Fibroblast of lung (primary cell): ENCODE measurements at places on chromosomes 11 and 22.
A peak's percentile ranks its signal among the peaks of the same experiment; 100 is the strongest.

DNA sequence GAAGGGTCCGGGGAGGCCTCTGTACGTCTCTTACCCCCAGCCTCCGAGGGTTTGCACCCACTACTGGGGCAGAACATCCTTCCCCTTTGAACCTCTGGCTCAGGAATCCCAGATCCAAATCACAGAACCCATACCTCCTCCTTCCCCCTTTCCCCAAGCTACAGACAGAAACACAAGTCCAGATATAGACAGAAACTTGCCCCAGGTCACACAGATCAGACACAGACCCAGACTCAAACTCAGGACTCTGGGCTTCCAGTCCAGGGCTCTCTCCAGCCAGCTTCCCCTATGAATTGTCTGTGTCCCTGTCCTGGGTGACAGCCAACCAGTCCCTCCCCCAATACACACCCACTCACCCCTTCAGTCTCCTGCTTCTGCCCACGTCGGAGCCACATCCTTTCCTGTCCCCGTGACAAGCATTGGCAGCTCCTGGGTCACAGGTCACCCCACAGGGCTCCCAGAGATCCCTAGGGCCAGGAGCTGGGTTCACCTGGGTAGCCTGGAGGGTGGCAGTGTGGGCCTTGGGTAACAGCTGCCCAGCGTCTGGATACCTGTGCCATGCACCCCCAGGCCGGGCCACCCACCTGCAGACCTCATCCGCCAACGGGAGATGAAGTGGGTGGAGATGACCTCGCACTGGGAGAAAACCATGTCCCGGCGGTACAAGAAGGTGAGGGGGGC lies 772 bp downstream of the TBC1D10C start:
- no peak for DNase-seq

- DNase-seq = peak; percentile 3
Measured at GRCh38 chr11:109405671-109406070, 16.3 kb upstream of the C11orf87 start.

DNA sequence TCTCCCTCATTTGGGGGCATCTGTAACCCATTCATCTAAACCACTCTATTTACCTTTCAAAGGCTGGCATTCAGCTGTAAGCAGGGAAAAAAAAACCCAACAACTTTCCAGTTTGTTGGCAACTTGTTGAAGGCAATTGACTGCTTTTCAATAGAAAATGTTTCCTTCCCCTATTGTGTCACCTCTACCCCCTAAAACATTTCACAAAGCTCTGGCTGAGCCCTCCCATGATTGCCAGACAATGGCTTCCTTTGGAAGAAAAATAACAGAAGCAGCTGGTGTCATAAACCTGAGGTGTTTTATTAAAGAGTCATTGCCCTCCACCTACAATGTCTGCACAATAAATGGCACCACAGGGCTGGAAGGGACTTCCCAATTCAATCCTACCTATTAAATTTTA lies 22.1 kb upstream of the PSMA1 start:
- DNase-seq = no peak

GRCh38 chr11:74025467-74026166 lies 16.7 kb upstream of the UCP3 start:
- DNase-seq = peak; percentile 70

- DNase-seq = peak; percentile 60
Measured at GRCh38 chr11:1437500-1437899, 47.8 kb downstream of the BRSK2 start.

GRCh38 chr11:129278586-129279319 lies 86.6 kb upstream of the ARHGAP32 start:
- DNase-seq = no peak

- peak; percentile 36 for DNase-seq
Measured at GRCh38 chr11:35688023-35688422, 25.4 kb downstream of the TRIM44 start.

DNA sequence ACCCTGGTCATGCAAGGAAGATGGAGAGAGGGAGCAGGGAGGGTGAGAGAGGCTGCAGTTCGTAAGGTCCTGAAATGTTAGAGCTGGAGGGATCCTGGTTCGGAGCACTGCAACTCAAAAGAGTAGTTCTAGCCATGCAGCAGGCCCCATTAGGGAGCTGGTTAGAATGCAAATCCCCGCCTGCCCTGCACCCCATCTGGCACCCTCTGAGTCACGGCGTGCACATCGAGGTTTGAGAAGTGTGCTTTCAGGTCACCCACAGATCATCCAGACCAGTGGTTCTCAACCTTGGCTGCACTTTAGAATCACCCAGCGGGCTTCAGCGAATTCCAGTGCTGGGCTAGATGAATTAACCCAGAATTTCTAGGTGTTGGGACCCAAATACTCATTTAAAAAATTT lies 48.2 kb downstream of the ST3GAL4 start:
- DNase-seq = no peak

DNA sequence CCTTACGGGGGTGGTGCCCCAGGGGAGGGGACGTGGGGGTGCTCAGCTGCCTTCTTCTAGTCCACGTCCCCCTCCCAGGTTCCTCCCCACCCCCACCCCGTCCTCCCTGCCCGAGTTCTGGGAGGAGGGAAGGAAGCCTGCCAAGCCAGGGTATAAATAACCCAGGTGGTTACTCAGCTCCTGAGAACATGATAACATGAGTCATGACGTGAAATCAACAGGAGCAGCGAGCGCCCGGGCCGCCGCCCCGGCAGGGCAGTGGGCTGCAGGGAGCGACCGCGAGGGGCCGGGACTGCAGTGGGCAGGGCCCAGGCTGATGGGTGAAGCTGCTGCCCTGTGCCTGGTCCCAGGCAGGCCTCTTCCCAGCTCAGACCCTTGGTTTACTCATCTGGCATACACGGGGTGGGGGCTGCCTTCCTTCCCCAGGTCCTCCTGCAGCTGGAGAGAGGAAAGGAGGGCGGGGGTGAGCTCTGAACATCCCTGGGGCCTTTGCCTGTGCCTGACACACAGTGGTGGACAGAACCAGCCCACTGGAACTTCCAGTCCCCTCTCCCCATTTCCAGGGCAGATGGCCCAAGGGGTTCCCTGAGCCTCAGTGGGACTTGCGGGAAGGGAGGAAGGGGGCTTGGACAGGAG lies 8.8 kb upstream of the PDGFB start:
- DNase-seq = peak; percentile 88

GRCh38 chr11:125457814-125458343 lies 38.2 kb downstream of the FEZ1 start:
- peak; percentile 76 for DNase-seq

- no peak for DNase-seq
Measured at GRCh38 chr11:112864672-112865071, 96.5 kb upstream of the NCAM1 start.

- peak; percentile 73 for DNase-seq
Measured at GRCh38 chr22:31474743-31475142, 14.9 kb downstream of the EIF4ENIF1 start.

DNA sequence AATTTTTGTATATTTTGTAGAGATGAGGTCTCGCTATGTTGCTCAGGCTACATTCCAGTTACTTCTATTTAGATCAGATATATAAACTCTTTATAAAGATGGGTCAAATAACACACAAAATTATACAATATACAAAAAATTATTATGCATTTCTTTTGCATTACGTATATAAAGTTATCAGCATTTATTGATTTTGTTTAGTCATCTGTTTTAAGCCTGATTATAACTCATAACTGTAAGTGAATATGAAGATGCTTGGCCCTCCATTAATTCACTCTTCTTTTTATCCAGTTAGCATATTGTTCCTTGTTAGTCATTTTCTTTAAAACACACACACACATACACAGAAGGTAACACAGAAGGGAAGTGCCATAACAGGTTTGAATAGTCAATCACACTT lies 14.5 kb downstream of the AQP11 start:
- no peak for DNase-seq

DNA sequence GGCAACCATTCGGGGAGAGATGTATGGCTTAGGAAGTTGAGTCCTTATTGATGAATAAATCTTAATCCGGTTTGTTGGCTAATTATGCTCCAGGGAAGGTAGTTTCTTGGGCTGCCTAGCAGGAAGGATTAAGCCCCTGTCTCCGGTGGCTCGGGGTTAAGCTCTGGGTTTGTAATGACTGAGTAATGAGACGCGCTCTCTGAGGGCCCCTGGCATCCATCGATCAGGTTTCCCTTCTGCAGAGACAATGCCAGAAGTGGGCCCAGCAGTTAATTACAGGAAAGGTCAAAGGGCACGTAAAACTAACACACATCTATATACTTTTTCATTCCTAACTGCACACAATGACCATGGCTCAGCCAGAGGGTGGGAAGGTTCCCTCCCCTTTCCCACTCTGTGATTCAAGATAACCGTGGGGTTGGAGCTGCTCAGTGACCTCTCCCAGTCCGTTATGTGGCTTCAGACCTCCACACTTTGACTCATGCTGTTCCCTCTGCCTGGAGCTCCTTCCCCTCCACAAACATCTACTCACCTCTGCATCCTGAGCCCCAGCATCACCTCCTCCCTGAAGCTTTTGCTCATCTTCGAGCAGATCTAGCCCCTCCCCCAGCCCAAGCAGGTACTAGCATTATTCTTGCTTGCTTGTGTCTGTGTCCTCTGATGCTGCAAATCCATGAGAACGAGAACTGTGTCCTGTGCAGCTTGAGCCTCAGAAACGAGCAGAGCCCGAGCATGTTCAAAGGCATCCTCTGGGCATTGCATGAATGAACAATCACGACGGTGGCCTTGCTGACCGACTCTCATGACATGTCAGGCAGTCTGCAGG lies 16.6 kb downstream of the SCUBE1 start:
- DNase-seq = no peak

DNA sequence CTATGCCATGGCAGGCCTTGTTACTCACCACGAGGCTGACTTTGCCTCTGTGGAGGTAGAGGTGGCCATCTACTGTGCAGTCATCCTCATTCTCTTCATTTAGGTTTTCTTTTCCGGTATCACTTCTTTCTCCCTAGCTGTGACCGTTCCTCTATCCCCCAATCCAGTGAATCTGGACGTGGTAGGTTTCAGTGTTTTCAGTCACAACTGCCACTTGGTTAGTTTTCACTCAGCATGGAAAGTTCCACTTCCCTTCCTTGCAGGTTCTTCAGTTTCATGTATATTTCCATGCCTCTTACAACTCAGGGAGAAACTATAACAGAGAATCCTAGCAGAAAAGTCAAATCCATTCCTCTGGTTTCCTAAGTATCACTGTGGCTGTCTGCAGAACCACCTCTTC lies 1.9 kb downstream of the HPS4 start:
- DNase-seq = no peak

DNA sequence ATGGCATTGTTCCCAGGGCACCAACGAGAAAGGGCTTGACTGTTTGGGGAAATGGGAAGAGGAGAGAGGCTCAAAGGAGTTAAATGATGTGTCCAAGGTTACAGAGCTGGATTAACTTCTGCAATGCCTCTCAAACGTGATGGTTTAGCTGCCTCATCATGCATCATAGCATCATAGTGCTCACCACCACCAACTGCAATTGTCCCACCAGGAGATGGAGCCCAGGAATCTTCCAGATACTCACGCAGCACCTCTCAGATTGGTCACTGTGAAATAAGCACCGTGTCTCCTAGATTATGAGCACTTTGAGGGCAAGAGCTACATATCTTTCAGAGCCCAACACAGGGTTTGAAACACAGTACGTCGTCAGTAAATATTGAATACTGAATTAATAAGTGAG lies 69.2 kb downstream of the PRSS23 start:
- DNase-seq = no peak

GRCh38 chr11:8234425-8234821 lies 29.3 kb downstream of the LMO1 start:
- DNase-seq = no peak

DNA sequence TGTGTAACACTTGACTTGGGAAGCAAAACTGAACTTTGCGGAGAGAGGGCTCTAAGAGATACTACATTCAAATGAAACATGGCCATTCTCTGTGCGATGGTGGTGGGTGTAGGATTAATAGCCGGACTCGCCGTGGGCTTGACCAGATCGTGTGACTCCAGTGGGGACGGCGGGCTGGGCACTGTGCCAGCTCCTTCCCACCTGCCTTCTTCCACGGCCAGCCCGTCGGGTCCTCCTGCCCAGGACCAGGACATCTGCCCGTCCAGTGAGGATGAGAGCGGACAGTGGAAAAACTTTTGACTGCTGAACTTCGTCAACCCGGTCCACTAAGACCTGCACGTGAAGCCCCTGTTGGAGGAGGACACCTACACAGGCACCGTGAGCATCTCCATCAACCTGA lies 137.4 kb downstream of the OR4C45 start:
- DNase-seq = no peak

- no peak for DNase-seq
Measured at GRCh38 chr11:16758382-16759024, 20.1 kb downstream of the C11orf58 start.

DNA sequence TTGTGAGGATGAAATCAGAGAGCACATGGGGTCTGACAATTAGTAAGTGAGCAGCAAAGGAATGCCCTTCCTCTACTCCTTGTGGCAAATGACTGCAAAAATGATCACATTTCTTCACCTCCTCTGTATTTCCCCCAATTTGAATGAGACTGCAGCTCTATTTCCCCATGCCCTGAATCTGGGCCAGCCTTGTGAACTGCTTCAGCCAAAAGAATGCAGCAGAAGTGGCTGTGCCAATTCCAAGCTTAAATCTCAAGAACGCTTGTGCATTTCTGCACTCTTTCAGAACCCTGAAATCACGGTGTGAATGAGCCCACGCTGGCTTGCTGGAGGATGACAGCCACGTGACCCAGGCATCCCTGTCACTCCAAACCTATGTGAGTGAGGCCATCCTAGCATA lies 9.9 kb downstream of the SLC43A3 start:
- DNase-seq = peak; percentile 61

DNA sequence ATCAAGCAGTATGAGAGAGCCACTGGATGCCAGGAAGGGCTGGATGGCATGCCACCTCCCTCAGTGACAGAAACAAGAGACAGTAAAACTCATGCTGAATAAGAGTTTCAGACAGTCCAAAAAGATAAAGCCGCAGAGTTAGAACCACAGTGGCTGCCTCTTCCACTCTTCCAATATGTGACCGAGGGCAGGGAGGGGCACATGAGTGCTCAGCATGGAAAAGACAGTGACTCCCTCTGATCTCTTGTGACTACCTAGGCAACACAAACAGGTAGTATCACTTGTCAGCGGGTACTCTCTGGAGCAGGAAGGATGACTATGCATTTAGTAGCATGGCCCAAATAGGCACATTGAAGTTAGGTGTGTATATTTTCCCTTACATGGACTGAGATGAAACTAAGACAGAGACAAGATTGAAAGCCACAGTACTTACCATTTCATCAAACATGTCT lies 295.4 kb downstream of the CADM1 start:
- no peak for DNase-seq

DNA sequence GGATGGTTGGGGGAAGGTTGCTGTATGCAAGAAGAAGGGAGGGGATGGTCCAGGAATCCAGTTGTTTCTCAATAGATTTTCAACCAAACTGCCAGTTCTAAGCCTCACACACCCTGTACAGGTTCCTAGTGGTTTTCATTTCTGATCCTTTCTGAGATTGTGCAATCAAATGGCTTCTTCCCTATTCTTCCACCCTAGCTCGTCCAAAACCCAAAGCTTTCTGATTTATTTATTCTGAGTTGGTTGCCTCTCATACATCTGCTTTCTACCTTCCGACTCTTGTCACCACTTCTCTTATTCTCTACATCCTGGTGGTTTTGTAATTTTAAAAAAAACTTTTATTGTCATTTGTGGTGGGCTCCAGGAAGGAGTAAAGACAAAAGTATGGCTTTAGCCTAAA lies 12.6 kb downstream of the OR5A2 start:
- no peak for DNase-seq
